ENCODE measurements at places on chromosomes 12 and 14.

- DNase-seq = no peak
Observed at GRCh38 chr12:91667694-91668093, 478.0 kb downstream of the BTG1 start.

DNA sequence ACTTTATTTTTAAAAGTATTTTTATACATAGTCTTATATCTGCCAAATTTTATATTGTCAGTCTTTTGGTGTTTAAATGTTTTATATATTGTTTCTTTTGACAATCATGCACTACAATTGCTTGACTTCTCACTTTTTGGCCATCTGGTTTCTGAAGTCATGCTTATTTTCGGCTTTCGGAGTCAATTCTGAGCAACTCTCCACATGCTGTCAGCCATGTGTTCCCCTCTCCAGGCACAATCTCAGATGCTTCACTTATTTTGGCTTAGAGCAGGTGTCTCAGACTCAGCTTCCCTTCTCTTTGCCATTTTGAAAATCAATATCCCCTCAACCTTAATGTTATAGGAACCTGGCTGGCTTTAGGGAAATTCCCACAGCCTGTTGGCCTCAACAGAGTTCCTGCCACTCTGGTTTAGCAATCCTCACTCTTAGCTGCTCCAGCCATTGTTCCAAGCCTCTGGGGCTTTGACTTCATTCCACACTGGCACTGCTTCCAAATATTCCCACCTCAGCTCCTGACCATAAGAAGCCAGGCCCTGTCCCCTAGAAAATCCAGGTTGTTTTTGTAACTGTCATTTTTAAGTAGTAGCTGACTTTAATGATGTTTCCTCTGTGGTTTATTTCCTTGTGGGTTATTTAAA lies 125.5 kb upstream of the FAR2 start:
- DNase-seq = no peak

DNA sequence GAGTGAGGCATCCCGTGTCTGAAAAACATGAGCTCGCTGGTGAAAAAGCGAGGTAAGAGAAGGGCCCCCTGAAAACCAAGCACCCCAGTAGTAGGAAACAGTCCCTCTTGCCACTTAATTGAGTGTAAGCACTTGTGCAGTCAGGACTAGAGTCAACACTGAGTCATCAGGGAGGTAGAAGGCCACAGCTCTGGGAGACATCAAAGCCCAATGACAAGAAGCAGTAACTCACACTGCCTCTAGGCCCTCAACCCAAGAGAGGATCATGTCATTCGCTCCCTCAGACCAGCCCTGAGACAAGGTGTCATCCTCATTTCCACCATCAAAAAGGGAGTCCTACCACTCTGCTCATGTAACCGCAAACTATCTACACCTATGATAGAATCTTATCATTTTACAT lies 17.8 kb downstream of the POMT2 start:
- no peak for DNase-seq

- no peak for DNase-seq
Observed at GRCh38 chr14:104602315-104602932, 2.1 kb downstream of the TMEM179 start.

GRCh38 chr12:104478396-104479122 lies 21.8 kb downstream of the CHST11 start:
- no peak for DNase-seq

- DNase-seq = no peak
Observed at GRCh38 chr12:15212930-15213329, 8.3 kb downstream of the RERG start.

DNA sequence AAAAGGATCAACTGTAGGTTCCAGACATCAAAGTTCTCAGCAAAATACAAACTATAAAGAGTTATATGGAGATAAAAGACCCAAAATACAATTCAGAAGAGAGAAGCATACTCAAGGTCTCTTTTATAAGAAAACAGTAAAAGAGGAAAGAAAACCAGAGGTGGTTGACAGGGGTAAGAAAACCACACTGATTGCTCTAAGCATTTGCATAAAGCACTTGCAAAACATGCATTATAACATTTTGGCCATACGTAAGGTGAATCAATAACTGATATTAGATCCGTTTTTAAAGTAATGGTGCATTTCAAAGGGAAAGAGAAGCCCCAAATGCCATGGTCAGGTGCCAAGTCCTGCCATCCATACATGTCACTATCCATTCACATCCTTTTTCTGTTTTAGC lies 5.9 kb downstream of the DDHD1 start:
- no peak for DNase-seq

- no peak for DNase-seq
Observed at GRCh38 chr14:30507209-30507608, 51.7 kb upstream of the G2E3 start.

Measured in esophagus squamous epithelium (tissue), 5 donors.